ENCODE measurements at places on chromosomes 1 and 21.
A peak's percentile ranks its signal among the peaks of the same experiment; 100 is the strongest.

GRCh38 chr1:68132426-68133130, 82.2 kb upstream of the DIRAS3 start:
- DNase-seq: no peak

GRCh38 chr1:16607433-16607851, 5.9 kb downstream of the NBPF1 start:
- no peak for DNase-seq

GRCh38 chr1:61869691-61870109, 127.4 kb downstream of the PATJ start:
- no peak for DNase-seq

DNA sequence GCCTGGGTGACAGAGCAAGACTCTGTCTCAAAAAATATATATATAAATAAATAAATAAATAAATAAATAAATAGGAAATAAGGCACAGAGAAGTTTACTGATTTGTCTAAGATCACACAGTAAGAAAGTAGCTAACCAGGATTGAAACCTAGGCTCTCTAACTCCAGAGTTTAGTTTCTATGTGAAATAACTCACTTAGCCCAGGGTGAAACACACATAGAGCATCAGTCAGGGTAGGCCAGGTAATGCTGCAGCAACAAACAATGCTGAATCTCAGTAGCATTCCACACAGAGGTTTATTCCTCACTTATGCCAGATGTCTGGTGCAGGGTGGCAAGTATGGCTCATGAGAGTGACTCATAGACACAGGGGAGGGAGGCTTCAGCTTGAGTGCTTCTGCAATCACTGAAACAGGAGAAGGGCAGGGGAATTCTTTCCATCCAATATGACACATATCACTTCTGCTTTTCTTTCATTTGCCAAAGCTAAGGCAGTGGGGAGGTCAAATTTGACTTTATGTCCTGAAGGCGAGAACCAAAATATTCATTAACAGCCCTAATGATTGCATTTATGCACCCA, 37.1 kb upstream of the KANK4 start:
- no peak for DNase-seq

DNA sequence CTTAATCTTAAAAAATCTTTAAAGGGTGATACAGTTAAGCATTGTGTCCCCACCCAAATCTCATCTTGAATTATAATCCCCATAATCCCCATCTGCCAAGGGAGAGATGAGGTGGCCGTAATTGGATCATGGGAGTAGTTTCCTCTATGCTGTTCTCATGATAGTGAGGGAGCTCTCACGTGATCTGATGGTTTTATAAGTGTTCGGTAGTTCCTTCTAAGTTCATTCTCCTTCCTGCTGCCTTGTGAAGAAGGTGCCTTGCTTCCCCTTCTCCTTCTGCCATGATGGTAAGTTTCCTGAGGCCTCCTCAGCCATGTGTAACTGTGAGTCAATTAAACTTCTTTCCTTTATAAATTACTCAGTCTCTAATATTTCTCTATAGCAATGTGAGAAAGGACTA, 10.7 kb downstream of the DHRS3 start:
- no peak for DNase-seq

GRCh38 chr1:27102707-27103468, 52.0 kb downstream of the SLC9A1 start:
- peak; percentile 74 for DNase-seq

DNA sequence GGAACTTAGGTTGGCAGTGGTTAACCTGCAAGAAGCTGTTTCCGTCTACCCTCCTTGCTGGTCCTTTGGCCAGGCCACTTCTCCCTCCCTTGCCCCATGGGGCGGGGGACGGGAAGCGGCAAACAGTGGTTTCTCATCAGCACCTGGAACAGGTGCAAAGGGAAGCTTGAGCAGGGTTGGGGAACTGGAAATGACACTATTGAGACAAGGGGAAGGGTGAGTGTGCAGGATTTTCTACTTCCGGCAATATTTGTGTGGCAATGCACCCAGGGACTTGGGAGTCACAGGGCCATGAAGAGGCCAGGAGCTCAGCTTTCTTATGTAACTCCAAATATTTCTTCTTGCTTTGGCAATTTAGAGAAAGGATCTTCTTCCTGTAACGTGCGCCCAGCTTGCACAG, 29.0 kb upstream of the SARS1 start:
- DNase-seq: no peak

Measured in body of pancreas (tissue), 4 donors.